ENCODE measurements at places on chromosomes 6 and 20. TPM values are rescaled to one million over a fixed set of nuclear protein-coding genes. Genes with fewer than 3 reads are reported as not detected.

- H3K27me3 ChIP-seq = no peaks in the 10 kb centered on the region
- H3K27ac ChIP-seq = no peak overlapping the region
- no peaks in the 10 kb centered on the region for H3K36me3 ChIP-seq
- H3K4me1 ChIP-seq = peaks cover 2% of the 10 kb centered on the region
Observed at GRCh38 chr6:146860583-146860982, 261.8 kb downstream of the ADGB start.

DNA sequence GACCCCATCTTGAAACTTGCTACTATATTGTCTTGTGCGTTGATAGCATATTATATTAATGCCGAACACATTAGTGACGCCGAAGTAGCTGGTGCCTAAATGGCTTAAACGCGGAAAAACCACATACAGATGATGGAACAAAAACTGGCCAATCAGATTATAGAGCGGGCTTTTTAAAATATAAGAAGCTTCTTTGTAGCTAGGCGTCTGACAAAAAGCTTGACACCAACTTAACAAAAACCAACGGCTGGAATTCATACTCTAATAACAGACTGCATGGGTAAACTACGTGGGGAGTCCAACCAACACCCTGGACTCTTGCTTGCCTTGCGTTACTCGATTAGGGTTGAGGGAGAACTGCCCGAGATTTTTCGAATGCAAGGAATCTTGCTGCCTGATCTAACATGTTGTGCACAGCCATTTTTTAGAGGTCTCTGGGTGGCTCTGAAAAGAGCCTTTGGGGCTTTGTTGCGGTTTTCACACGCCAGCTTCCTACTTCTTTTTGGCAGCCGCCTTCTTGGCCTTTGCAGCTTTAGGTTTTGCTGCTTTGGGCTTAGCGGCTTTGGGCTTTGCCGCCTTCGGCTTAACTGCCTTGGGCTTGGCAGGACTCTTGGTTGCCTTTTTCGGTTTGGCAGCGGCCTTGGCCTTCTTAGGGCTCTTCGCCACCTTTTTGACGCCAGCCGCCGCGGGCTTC, 45.7 kb downstream of the OR2B2 start:
- no peaks in the 10 kb centered on the region for H3K36me3 ChIP-seq
- H3K27ac ChIP-seq = peak overlapping the region; percentile 97
- peak; percentile 85 for DNase-seq
- peak overlapping the region; percentile 96 for H3K4me3 ChIP-seq
- no peaks in the 10 kb centered on the region for H3K27me3 ChIP-seq

DNA sequence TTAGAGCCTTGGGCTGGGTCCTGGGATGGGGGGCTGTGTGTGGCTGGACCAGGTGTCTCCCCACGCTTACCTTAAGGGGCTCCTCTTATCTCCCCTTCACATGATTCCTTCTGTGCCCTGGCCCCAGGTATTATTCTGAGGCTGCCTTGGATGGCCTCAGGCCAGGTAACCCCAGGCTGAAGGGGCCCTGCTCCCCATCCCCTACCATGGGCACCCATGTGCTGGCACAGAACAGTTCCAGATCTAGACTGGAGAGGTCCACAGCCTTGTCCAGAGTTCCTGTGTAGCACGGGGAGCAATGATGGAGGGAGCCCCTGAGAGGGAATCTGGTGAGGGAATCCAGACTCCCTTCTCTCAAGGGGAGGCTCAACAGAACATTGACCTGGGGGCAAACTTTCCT, 32.1 kb downstream of the MOCS1 start:
- peaks cover 5% of the 10 kb centered on the region for H3K27me3 ChIP-seq
- H3K27ac ChIP-seq = no peak overlapping the region
- no peak for DNase-seq
- H3K36me3 ChIP-seq = no peaks in the 10 kb centered on the region
- H3K4me3 ChIP-seq = no peak overlapping the region
- no peaks in the 10 kb centered on the region for H3K4me1 ChIP-seq

GRCh38 chr6:90611543-90612312, 24.9 kb upstream of the MAP3K7 start:
- no peak for DNase-seq
- H3K36me3 ChIP-seq = no peaks in the 10 kb centered on the region
- peaks cover 20% of the 10 kb centered on the region for H3K4me1 ChIP-seq
- peaks cover 71% of the 10 kb centered on the region for H3K27me3 ChIP-seq

- no peak overlapping the region for H3K4me3 ChIP-seq
- H3K36me3 ChIP-seq = no peaks in the 10 kb centered on the region
- peaks cover 7% of the 10 kb centered on the region for H3K27me3 ChIP-seq
- no peak overlapping the region for H3K27ac ChIP-seq
- DNase-seq = no peak
Observed at GRCh38 chr6:79461205-79461604, 76.0 kb downstream of the LCA5 start.

LINC00237 gene
- not detected for total RNA-seq
